ENCODE measurements at places on chromosomes 16 and 17.

GRCh38 chr17:70938336-70938735 is 769.0 kb downstream of the KCNJ2 start:
- DNase-seq, result no peak

DNA sequence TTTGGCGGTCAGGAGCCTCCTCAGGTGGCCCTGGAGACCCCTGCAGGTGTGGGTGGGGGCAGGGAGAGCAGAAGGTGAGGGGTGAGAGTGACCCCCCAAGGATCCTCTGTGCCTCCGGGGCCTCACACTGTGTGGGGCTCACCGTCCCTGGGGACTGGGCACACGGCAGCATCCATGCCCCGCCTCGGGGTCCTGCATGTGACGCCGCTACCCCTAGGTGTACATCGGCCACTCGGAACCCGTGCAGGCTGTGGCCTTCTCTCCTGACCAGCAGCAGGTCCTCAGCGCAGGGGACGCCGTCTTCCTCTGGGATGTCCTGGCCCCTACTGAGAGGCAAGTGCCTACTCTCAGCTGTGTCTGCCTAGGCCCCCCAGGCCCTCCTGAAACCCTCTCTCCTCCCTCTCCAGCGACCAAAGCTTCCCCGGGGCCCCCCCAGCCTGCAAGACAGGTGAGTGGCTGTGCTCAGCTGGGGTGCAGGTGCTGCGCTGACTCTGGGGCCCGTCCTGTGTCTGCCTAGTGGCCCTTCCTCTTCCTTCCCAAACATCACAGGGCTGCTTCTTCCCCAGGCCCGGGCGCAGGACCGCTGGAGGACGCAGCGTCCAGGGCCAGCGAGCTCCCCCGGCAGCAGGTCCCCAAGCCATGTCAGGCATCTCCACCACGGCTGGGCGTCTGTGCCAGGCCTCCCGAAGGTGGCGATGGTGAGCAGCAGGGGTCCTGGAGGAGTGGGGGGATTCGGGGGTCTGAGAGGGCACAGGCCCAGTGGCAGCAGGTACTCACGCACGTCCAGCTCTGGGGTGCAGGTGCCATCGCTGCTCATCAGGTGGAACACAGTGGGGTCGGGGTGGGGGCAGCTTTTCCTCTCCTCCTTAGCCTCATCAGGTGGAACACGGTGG is 9.0 kb upstream of the RHOT2 start:
- no peak for DNase-seq

GRCh38 chr16:49662569-49662968 is 193.3 kb downstream of the ZNF423 start:
- DNase-seq, result no peak

DNA sequence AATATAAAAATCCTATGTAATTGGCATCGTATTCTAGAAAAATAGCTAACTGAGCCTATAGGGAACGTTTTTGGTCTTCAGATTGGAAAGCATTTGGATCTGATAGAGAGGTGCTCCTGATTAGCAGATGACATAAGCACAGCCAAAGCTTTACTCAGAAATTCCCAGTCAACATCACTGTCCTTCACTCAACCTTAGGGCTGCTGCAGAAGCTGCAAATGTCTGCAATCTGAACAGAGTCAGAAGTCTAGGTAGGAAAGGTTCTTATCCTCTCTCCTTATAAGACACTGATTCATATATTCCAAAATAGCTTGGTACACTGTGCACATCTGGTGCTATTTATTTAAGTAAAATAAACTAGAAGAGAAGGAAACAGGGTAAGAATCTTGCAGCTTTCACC is 19.2 kb downstream of the STRADA start:
- no peak for DNase-seq

GRCh38 chr17:81230043-81230820 is 7.5 kb upstream of the CEP131 start:
- DNase-seq, result no peak

- DNase-seq, result no peak
These were observed 759 bp downstream of the UBE2O start for GRCh38 chr17:76452127-76452659.

DNA sequence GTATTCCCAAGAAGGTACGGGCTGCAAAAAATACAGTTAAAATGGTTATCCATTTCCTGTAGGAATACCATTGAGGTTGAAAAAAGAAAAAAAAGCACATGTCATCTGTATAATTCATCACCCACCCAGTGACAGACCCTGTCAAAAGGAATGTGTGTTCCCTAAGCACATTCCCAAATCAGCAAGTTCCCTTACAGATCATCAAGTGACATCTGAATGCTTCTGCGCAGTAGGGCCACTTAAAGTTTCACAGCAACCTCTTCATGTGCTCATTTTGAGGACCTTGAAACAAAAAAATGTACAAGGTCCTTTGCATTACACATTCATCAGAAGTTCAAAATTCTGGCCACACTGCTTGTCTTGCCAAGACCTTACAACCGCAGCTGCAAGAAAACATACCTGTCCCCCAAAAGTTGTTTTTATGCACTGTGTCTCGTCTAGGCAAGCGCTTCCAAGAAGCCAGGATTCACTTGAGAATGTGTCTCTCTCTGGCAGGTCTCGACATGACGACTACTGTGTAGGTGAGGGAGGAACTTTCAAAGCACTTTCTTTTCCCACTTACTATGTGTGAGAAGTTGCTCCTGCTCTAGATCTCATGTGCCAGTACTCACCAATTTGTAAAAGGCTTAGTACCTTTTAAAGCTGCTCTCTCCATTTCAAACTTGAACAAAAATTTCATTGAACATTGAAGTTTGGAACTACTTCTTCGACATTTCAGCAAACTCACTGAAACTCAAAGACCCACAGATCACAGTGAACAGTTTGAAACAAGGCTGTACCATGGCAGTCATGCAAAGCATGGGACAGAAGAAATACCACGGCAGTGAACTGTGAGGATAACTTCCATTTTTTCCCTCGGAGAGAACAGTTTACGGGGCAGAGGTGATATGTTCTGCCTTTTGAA is 4.3 kb upstream of the POLG2 start:
- DNase-seq, result no peak

DNA sequence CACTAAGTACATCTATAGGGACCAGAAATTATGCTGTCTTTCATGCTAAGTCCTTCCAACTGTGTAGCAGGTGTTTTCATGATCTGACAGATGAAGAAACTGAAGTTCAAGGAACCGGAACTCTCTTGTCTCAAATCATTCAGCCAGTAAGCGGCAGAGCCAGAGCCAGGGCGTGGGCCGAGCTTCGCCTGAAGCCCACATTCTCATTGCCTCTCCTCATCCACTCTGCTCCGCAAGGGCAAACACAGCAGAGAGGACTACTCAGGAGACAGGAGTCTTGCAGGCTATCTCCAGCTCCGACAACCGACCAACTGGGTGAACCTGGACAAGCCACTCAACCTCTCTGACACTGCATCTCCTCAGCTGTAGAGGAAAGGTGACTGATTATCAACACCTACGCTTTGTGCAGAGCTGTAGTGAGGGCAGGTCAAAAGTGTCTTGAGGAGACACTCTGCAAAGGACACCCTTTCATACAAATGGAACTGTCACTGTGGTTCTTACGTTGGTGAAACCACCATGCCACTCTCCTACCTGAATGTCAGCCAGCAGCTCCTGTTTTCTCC is 72.9 kb downstream of the CYTH1 start:
- DNase-seq, result no peak

- no peak for DNase-seq
These were observed 49.4 kb upstream of the CDC42EP4 start for GRCh38 chr17:73360961-73361761.

- DNase-seq, result no peak
These were observed 21.4 kb downstream of the RPS6KB1 start for GRCh38 chr17:59914274-59914854.

- no peak for DNase-seq
These were observed 7.5 kb upstream of the XPO6 start for GRCh38 chr16:28219282-28219681.

All from CD4-positive, alpha-beta T cell treated with Interleukin-15 for 1 hour (primary cell).